Naive thymus-derived CD8-positive, alpha-beta T cell (primary cell): ENCODE measurements at places on chromosomes 5 and 9. TPM values are rescaled to one million over a fixed set of nuclear protein-coding genes. Genes with fewer than 3 reads are reported as not detected.
A peak's percentile ranks its signal among the peaks of the same experiment; 100 is the strongest.

STOML2 gene
- total RNA-seq, result 53.0 TPM

SPINK6 gene
- total RNA-seq, result not detected

MCIDAS gene
- not detected for total RNA-seq

IL17B gene
- total RNA-seq, result not detected

NADK2 gene
- total RNA-seq, result 14.6 TPM

CARD9 gene
- total RNA-seq, result 0.85 TPM

KLHL3 gene
- 37.2 TPM for total RNA-seq

PAEP gene
- total RNA-seq, result not detected

GRCh38 chr5:124936626-124936933 lies 190.1 kb upstream of the ZNF608 start:
- no peak for DNase-seq

- no peak for DNase-seq
Measured at GRCh38 chr9:116391306-116391900, 237.8 kb downstream of the PAPPA start.

- DNase-seq, result no peak
Measured at GRCh38 chr5:10564838-10565784, 1.2 kb downstream of the ANKRD33B start.

DNA sequence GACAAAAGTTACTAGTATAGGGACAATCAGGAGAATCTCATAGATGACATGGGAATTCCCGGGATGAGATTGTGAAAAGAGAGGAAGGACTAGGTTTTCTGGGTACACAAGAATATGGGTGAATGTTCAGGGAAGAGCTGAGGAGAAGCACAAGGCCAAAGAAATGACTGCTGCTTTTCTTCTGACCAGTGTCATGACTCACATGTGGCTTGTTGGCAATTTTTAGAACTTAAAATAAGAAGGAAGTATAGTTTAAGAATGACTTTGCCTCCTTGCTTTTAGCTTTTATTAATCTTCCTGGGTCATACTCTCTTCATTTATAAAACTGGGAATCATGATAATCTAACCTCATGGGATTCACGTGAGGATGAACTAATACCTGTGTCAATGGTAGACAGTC lies 652.4 kb upstream of the MEF2C start:
- DNase-seq, result no peak

GRCh38 chr9:123696476-123696875 lies 233.4 kb downstream of the DENND1A start:
- no peak for DNase-seq

DNA sequence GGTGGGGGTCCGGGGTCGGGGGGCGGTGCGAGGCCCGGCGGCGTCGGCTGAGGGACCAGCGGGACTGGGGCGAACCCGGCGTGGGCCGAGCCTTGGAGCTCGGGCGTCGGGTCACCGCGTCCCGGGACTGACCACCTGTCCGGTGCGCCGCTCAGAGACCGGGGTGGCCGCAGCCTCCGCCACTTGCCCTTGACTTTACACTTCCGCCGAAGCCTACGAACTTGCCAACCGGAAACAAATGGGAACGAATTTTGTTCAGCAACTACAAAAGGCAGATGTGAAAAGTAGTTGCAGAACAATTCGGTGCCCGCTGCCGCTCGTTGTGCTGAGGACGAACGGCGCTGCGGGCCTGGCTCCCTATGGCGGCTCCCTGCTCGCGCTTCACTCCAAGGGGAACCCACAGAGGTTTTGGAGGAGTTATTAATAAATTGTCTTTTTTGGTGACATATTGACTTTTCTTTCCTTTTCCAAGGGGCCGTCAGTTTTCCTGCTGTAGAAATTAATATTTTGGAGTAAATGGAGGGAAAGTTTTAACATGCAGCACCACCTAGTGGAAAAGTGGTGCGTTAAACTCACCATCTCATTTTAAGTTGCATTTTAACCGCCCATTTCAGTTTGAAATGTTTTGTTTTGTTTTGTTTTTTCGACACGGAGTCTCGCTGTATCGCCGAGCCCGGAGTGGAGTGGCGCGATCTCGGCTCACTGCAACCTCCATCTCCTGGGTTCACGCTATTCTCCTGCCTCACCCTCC lies 490 bp downstream of the PCBD2 start:
- peak; percentile 47 for DNase-seq

DNA sequence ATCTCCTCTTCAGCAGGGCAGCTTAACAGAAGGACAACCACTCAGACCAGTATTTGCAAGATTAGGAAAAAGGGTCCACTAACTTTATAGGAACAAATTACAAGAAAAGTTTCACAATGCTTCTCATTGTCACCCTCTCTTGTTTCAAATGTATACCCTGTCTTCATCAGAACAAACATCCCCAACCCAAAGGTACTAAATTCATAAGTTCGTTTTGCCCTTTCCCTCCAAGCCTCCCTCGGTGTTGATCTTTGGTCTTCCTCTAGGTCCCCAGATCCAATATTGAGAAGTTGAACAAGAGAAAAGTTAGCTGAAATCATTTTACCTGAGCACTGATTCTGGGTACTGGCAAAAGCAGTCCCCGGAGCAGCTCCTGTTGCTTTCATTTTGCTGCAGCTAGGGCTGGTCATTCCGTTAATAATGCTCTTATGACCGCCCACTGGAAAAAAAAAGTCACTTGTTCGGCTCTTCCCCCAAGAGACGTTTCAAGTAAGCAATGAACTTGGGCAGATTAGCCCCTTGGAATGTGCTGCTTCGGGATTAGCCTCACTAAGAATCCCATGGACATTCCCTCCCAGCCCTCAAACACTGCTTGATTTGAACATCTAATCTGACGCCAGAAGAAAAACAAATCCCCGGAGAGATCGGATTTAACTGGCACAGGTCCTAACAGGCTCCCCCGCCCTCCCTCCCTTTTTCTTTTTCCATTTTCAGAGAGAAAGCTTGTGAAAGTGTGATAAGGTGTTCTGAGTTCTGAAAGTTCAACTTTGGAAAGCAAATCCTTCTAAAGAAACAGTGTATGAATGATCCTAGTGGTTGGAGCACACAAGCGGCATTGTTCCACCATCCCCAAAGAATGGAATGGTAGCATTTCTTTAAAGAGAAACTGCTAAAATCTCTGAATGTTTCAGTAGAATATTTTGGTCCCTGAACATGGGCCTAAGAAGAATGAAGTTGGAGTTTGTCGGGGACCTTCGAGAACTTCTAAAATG lies 252.5 kb downstream of the TRPM3 start:
- no peak for DNase-seq

DNA sequence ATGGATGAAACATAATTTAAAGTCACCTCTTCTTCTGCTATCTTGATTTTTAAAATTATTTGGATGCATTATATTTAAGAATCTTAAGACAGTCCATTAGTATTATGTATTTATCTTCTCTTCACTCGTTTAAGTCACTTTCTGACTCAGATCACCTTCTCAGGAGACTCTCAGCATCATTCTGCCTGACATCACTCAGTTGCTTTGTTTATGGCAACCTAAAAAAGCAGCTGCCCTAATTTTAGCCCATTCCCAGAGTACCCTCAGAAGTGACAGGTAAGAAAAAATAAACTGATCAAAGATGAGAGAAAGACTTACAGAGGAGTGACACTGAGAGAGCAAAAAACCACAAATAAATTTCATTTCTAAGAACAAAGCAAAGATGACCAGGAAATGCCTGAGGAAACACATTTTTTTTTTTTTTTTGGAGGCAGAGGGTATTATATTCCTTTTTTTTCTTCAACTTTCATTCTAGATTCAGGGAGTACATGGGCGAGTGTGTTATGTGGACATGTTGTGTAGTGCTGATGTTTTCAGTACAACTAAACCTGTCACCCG lies 140.5 kb downstream of the MUSK start:
- DNase-seq, result no peak

DNA sequence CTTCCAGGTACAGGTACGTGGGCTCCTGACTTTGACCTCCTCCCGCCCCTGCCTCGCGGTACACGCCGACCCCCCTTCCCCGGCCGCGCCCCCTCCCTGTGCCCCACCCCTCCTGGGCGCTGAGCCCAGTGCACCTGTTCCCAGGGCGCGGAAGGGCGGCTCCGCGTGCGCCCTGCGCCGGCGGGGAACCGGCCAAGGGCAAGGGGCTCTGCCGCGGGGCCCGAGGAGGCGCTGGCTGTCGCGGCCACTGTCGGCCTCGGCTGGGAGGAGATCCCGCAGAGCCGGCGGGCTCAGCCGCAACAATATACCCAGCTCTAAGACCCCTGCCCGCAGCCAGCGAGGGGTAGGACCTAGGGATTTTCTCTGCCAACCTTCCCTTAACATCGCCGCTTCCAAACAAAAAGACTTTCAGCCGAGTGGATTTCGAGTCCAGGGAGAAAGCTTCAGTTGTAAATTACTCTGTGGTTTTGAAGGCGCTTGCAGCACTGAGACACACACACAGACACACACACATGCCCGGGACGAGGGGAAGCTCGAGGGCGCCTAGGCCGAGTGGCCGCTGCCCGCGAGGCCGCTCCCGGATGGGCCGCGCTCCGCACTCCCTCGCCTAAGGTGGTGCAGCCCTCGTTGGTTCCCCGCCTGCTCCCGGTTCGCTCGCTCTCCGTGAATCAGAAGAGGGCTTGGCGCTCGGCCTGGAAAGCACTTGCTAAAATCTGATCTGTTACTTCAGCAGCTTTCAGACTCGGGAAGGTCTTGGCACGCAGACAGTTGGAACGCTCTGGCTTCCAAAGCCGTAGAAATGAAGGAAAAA lies 1.2 kb downstream of the FGF18 start:
- no peak for DNase-seq

GRCh38 chr5:10581424-10581748 lies 17.5 kb downstream of the ANKRD33B start:
- DNase-seq, result no peak

- DNase-seq, result no peak
Measured at GRCh38 chr9:120477534-120478001, 102.4 kb downstream of the CDK5RAP2 start.

GRCh38 chr5:16431490-16431889 lies 34.1 kb downstream of the ZNF622 start:
- DNase-seq, result no peak

GRCh38 chr5:108655750-108656450 lies 91.8 kb upstream of the FER start:
- DNase-seq, result no peak

- no peak for DNase-seq
Measured at GRCh38 chr5:89036704-89037489, 153.9 kb upstream of the MEF2C start.

DNA sequence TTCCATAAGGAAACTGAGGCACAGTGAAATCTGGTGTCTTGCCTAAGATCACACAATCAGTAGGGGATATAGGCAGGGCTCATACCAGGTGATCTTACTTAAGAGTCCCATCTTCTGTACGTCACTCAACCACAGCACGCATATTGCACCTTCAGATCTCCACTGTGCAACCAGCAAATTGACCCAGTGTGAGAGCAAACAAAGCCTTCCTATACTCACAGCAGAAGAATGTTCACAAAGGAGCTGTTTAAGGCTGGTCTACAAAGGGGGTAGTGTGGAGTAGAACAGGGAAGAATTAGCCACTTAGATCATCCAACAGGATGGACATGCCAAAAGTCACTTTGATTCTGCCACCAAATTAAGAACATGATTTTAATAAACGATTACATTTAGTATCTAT lies 305.9 kb downstream of the SLIT3 start:
- DNase-seq, result no peak

- no peak for DNase-seq
Measured at GRCh38 chr5:149930043-149930748, 14.4 kb downstream of the PDE6A start.
